ENCODE measurements at places on chromosomes 7 and 10. TPM values are rescaled to one million over a fixed set of nuclear protein-coding genes. Genes with fewer than 3 reads are reported as not detected.
A peak's percentile ranks its signal among the peaks of the same experiment; 100 is the strongest.

TRIM4 gene
- polyA plus RNA-seq: 37.0 TPM

GRCh38 chr7:44477063-44477830 is 13.2 kb downstream of the NUDCD3 start:
- peak; percentile 45 for DNase-seq

ASB10 gene
- not detected for polyA plus RNA-seq

ZNF37A gene
- polyA plus RNA-seq: 22.5 TPM

SH2D4B gene
- 0.20 TPM for polyA plus RNA-seq

NPFFR1 gene
- 0.20 TPM for polyA plus RNA-seq

- DNase-seq: no peak
These were observed 695.8 kb downstream of the TYW1 start for GRCh38 chr7:67692425-67692824.

SPDYE11 gene
- polyA plus RNA-seq: 0.97 TPM

TDRD1 gene
- not detected for polyA plus RNA-seq

PRR15 gene
- polyA plus RNA-seq: 5.2 TPM

C10orf53 gene
- not detected for polyA plus RNA-seq

ITIH5 gene
- 26.7 TPM for polyA plus RNA-seq

DNA sequence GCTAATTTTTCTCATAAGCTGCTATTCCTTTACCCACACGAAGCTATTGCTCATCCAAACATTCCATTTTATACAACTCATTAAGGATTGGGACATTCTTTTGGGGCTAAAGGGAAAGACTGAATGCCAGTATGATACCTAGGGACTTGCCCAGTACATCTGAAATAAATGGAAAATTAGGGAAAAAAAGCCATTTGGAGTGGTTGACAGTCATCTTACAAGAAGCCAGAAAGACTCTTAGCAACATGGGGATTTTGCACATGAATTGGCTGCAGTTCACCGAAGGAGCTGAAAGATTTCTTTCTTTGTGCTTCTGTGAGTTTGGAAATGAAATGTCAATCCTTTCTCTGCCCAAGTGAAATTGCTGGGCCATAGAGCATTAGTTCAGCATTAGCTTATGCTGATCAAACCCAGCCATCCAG is 43.3 kb upstream of the MTURN start:
- DNase-seq: no peak

GRCh38 chr7:101677797-101678479 is 48.8 kb upstream of the MYL10 start:
- no peak for DNase-seq

KAZALD1 gene
- 13.1 TPM for polyA plus RNA-seq

GRCh38 chr10:5655121-5655520 is 11.3 kb downstream of the ASB13 start:
- no peak for DNase-seq

DNA sequence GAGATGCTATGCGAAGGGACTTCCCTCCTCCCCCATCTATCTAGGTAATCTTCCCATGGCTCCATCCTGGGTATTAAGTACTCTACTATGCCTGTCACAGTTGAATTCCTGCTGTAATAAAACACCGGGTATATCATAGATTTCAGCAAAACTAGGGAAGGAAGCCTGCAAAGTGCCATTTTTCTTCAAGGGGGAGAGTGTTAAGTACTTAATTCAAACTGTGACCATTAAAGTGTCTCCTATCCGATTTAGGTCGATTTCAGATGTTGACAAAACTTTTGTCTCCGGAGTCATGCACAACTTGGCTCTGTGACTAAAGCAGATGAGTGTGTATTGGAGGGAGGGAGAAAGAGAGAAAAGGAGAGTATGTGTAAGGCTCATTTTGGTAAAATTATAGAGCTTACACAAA is 4.6 kb downstream of the HOXA4 start:
- DNase-seq: no peak

- DNase-seq: no peak
These were observed 174.8 kb upstream of the MKI67 start for GRCh38 chr10:128301051-128301450.

FAM237B gene
- polyA plus RNA-seq: 0.30 TPM

GRCh38 chr7:109226699-109227098 is 657.0 kb downstream of the DNAJB9 start:
- DNase-seq: no peak

DNA sequence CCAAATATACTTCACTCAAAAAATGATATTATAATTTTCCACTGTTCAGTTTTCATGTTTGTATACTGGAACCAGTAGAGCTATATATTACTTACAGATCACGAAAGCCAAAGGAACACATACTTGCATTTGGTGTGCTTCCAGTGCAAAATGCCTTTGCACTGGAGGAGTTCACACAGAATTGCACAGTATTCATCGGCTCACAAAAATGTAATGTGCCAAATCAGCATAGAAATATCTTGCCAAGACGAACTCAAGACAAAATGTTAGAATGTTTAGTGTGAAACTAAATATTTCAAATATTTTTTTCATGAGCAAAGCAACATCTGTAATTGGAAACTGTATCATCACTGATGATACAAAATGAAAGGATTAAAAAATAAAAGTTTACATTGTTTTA is 646.2 kb upstream of the SEMA3D start:
- DNase-seq: no peak

ANXA8 gene
- 0.40 TPM for polyA plus RNA-seq

DNA sequence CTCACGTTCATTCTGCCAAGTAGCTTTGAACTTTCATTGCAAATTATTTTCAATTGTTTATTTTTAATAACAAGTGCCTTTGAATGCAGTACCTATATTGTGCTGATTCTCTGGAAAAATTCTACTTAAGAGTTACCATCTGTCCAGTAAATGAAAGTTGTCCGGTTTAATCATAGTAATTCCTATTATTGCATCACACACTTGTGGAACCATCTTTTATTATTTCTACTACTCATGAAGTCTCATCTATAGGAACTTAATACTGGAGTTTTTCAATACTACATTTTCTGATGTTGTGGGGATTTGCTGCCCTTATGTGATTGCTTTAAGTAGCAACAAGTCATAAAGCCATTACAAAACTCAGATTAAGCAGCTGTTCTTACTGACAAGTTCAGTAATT is 16.5 kb upstream of the SKAP2 start:
- no peak for DNase-seq

DNA sequence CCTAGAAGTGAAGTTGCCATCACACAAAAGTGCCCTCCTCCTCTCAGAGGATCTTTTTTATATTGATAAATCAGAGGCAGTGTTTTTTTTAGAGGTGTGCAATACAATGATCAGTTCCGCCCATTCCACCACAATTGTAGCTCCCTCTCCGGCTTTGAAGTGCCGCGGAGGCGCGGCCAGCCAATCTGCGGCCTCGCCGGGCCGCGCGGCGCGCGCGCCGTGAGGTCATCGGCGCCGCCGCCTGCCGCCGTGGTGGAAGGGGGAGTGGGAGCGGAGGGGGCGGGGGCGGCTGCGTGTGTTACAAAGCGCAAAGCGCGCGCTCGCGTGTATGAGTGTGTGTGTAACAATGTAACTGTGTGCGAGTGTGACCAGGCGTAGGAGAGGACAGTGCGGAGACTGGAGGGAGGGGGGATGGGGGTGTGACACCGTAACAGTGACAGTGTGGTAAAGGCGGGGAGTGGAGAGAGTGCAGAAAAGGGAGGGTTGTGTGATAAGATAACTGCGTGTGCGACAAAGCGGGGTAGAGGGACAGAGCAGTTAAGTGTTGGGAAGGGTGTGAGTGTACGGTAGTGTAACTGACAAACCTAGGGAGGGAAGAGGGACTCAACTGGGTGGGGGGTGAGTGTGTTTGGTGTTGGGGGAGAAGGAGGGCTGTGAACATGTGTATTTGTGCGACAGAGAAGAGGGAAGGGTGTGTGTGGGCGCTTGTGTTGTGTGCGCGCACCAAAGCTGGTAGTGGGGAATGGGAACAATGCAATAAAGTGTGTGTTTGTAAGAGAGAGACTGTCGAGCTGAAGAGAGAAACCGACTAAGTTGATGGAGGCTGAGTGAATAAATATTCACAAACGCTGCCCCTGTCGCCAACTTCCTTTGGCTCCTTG is at the start of gene SP8:
Gene SP8 (minus strand): TSS at position 108 of the 881 bp plus-strand sequence. CDS start 88 bp downstream, at position 20.
- no peak for DNase-seq

GRCh38 chr10:130458509-130458908 is 322.3 kb downstream of the GLRX3 start:
- no peak for DNase-seq

GRCh38 chr7:102193806-102194205 is 92.9 kb upstream of the SH2B2 start:
- no peak for DNase-seq

GIMAP4 gene
- polyA plus RNA-seq: 24.0 TPM

GRCh38 chr7:69600710-69601519 is 2.6 kb downstream of the AUTS2 start:
- no peak for DNase-seq

- DNase-seq: no peak
These were observed 147.8 kb downstream of the ARHGAP22 start for GRCh38 chr10:48456808-48457761.

DNA sequence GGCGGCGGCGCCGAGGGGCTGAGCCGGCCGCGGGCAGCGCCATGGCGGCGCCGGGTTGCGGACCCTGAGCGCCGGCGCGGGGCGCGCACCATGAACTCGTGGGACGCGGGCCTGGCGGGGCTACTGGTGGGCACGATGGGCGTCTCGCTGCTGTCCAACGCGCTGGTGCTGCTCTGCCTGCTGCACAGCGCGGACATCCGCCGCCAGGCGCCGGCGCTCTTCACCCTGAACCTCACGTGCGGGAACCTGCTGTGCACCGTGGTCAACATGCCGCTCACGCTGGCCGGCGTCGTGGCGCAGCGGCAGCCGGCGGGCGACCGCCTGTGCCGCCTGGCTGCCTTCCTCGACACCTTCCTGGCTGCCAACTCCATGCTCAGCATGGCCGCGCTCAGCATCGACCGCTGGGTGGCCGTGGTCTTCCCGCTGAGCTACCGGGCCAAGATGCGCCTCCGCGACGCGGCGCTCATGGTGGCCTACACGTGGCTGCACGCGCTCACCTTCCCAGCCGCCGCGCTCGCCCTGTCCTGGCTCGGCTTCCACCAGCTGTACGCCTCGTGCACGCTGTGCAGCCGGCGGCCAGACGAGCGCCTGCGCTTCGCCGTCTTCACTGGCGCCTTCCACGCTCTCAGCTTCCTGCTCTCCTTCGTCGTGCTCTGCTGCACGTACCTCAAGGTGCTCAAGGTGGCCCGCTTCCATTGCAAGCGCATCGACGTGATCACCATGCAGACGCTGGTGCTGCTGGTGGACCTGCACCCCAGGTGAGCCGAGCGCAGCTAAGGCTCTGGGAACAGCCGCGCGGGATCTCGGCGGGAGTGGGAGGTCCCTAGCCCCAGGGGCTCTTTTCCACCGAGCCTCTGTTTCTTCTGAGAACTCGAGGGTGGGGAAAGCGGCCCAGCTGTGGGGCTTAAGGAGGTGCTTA is at the start of gene GPR26:
Gene GPR26 (plus strand): TSS at position 38 of the 919 bp plus-strand sequence. CDS start 53 bp downstream, at position 91.
- no peak for DNase-seq

ZNF485 gene
- 4.5 TPM for polyA plus RNA-seq

HMX2 gene
- 1.7 TPM for polyA plus RNA-seq

DNA sequence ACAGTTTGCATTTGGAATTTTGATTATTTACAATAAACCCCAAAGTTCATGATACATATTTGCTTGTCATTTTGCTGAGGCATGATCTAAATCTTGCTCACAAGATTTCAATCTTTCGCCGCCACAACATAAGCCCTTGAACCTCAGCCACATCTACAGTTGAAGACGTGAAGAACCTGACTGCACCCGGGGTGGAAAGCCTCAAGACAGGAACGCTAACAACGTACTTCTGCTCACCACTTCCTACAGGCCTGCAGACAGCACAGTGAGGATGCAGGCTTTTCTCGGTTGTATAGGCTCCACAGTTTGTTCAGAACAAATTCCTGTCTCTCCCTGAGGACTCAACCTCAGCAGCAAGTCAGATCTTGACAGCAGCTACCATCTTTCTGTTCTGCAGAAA is 393.8 kb upstream of the PRKCQ start:
- no peak for DNase-seq

WIPF3 gene
- polyA plus RNA-seq: 5.2 TPM

- no peak for DNase-seq
These were observed 444.0 kb upstream of the ZWINT start for GRCh38 chr10:56805022-56805421.

DNA sequence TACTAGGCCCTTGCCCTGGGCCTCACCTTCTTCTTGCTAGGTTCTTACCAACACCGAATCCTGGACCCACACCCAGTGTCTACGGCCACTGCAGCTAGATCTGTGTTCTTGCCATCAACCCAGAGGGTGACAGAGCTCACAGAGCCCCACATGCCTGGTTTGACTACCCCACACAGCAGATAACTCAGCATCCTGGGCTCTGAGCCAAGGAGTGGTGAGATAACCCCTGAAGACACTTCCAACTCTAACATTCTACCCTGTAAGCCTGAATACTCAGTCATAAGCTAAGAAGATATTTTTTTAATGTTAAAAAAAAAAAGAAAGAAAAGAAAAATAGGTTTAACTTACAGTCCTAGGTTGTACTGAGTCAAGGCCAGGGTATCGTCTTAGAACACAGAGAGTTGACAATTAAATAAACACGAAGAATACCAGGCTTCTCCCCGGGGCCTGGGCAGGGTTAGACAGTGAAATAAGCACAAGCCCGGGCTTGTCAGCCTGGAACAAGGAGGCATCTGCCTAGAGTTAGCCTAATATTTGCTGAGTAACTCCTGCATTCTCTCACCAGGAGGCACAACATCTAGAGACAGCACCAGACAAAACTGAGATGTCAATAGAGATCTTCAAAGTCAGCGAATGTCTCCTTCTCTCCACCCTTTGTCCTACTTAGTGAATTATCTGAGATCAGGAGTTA is 556.5 kb upstream of the LRRN3 start:
- no peak for DNase-seq

GRCh38 chr10:89458291-89458690 is 43.9 kb downstream of the IFIT5 start:
- DNase-seq: no peak

ZNF25 gene
- polyA plus RNA-seq: 17.8 TPM

- no peak for DNase-seq
These were observed 90.1 kb downstream of the GRM3 start for GRCh38 chr7:86733783-86734182.

CYP3A7 gene
- 0.35 TPM for polyA plus RNA-seq

DNA sequence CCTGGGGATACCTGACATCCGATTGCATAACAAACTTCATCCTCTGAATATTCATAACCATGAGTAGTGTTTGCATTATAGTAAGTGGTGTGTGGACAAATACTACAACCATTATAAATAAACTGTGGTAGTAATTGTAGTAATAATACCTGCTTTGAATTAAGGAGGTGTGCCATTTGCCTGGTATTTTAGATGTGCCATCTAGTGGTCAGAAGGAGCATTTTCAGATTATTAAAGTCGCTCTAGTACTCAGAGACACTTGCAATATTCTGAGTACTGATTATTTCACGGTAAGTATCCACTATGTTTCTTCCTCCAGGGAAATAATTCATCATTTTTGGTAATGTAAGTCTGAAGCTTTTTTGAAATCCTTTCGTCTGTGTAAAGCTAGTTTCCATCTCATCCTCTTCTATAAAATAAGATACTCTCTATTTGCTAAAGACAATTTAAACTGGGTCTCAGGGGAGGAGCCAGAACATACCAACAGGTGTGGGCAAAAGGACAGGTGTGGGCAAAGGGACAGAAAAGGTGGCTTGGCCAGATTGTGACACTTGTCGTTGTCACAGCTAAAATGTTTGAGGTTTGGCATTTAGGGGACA is 115.3 kb upstream of the WDR11 start:
- DNase-seq: no peak

GRCh38 chr7:102471791-102472125 is 7.0 kb downstream of the POLR2J start:
- DNase-seq: no peak

ANKRD2 gene
- 0.39 TPM for polyA plus RNA-seq
